Activated CD4-positive, alpha-beta T cell treated with anti-CD3 and anti-CD28 coated beads, Interleukin-10, Interleukin-2, amounts not matched to agents 100 ng/mL and 50 ng/mL, durations not matched to agents 16 hours and 8 hours (primary cell): ENCODE measurements at places on chromosomes 11 and 22.

DNA sequence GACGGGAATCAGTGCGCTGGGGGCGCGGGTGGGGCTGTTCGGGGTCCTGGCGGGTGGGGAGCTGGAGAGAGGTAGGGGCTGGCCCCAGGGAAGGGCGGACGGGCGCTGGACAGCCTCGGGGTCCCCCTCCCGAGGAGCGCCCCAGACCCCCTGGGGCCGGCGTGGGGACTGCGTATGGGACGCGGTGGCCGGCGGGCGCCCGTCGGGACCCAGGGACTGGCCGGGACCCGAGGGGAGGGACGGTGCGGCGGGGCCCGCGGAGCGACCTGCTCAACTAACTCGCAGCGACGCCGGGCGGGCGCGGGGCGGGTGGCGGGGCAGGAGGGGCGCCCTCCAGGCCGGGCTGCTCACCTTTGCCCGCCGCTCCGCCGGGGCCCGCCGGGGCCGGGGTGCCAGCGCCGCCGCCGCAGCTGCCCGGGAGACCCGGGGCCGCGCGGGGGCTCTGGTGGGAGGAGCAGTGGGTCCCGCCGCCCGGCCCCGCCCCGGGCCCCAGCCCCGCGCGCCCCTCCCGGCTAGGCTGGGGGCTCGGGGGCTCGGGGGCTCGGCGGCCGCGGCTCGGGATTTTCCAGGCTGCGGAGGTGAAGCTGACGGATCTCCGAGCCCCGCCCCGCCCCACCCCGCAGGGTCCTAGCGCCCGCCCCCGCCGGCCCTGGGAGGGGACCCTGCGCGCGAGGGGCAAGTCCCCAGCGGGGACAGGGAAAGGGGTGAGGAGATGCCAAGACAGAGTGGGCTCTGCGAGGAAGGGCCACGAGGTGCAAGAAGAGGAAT lies 12.3 kb downstream of the STARD10 start:
- peak; percentile 34 for DNase-seq

- DNase-seq = peak; percentile 90
These were observed at the start of gene MFNG for GRCh38 chr22:37486224-37486845. MFNG (minus strand) TSS chr22:37486384; CDS start chr22:37486177, 207 bp downstream.

DNA sequence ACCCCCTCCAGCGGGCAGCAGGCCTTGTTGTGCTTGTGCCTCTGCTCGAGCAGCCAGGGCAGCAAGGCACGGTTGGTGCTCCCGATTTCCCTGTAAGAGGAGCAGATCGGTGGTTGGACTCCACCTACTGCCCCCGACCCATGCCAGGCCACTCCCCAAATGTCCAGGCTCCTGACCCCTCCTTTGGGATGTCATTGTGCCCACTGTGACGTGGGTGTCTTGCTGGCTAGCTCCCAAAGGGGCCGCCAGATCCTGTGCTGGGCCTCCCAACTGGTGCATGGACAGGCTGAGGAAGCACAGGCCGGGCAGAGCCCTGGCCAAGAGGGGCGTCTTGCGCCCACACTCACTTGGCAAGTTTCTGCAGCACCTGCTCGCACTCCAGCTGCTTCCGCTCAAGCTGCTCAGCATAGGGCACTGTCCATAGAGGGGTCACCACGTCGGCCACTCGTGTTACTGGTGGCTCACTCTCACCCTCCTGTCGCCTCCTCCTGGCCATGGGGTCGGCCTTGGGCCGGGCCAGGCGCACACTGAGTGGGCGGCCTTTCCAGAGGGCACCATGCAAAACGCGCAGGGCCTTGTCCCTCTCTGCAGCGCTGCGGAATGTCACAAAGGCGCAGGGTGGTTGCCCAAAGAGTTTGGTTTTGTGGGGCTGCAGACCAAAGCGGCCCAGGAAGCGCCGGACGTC lies at the start of gene RANBP1:
Gene RANBP1 (plus strand): TSS at position 414 of the 685 bp plus-strand sequence. CDS start 81 bp downstream, at position 495.
- no peak for DNase-seq

DNA sequence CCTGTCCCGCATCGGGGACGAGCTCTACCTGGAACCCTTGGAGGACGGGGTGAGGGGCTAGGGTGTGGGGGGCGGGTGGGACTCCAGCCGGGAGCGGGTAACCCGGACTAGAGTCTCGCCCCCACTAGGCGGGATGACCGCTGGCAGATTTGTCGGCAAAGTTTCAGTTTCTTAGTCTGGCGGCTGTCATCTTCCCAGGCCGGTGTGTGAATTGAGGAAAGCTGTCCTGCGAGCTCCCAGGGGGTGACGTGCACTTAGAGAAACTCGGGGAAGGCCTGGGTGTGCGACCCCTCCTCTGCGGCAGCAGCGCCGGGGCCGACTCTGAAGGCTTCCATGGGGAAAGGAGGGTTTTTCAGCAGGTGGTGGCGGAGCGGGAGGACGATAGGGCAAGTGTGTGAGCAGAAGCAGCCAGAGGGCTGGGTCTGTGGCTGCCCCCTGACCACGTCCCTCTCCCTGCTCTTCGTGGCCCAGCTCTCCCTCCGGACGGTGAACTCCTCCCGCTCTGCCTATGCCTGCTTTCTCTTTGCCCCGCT lies 463 bp downstream of the RAD9A start:
- DNase-seq = no peak

GRCh38 chr11:8790968-8791367 lies 108.4 kb downstream of the RPL27A start:
- DNase-seq = no peak

GRCh38 chr11:124483422-124483821 lies 37.9 kb upstream of the OR8B8 start:
- DNase-seq = no peak
